LNCaP clone FGC (cell line): ENCODE measurements at places on chromosomes 6 and 20.
A peak's percentile ranks its signal among the peaks of the same experiment; 100 is the strongest.

GRCh38 chr20:64103871-64104666 lies 3.3 kb downstream of the NPBWR2 start:
- no peak for DNase-seq

DNA sequence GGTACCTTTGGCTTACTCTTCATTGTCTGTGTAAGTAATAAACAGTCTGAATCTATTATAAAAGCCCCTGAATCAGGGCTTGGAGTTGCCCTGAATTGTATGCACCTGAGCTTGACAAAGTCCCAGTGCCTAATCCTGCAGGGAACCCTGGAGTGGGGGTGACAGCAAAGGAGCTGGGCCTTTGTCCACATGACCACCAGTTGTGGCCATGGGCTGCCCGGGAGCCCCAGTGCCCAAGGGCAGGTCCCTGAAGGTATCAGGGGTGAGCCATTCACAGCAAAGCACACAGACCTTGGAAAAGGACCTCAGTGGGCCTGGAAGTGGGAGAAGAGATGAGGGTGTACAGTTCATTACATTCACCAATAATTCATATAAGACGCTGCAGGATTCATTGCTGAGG lies 94.2 kb downstream of the BANF2 start:
- DNase-seq, result no peak

DNA sequence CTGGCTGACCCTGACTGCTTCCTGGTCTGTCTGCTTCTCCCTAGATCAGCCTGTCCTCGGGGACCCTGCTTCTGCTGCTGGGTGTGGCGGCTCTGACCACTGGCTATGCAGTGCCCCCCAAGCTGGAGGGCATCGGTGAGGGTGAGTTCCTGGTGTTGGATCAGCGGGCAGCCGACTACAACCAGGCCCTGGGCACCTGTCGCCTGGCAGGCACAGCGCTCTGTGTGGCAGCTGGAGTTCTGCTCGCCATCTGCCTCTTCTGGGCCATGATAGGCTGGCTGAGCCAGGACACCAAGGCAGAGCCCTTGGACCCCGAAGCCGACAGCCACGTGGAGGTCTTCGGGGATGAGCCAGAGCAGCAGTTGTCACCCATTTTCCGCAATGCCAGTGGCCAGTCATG lies 6.3 kb downstream of the NRSN2 start:
- DNase-seq, result no peak

DNA sequence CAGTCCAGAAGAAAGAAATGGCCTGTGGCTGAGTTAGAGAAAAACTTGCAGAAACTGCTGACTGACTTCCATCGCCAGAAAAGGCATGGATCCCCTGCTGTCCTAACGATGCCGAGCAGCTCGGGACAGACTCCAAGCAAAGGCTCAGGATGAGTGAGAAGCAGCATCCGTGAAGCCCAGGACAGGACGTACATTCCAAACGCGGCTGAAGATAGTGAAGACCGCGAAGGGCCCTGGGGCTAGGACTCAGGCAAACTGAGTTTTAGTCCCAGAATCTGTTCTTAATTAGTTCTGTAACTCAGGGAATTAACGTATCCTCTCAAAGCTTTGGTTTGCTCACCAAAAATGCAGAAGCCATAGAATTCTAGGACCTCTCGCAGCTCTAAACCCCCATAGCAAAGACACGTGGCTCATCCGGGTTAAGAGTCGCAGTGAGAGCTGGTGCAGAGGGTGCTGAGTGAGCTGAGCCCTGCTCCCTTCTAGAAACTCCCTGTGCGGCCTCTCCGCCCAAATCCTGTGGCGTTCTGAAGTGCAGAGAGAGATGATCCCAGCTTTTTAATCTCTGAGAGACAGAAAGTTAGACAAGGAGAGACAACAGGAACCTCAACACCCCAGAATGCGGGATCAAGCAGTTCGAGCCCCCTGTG lies 132.9 kb upstream of the THBS2 start:
- DNase-seq, result no peak

DNA sequence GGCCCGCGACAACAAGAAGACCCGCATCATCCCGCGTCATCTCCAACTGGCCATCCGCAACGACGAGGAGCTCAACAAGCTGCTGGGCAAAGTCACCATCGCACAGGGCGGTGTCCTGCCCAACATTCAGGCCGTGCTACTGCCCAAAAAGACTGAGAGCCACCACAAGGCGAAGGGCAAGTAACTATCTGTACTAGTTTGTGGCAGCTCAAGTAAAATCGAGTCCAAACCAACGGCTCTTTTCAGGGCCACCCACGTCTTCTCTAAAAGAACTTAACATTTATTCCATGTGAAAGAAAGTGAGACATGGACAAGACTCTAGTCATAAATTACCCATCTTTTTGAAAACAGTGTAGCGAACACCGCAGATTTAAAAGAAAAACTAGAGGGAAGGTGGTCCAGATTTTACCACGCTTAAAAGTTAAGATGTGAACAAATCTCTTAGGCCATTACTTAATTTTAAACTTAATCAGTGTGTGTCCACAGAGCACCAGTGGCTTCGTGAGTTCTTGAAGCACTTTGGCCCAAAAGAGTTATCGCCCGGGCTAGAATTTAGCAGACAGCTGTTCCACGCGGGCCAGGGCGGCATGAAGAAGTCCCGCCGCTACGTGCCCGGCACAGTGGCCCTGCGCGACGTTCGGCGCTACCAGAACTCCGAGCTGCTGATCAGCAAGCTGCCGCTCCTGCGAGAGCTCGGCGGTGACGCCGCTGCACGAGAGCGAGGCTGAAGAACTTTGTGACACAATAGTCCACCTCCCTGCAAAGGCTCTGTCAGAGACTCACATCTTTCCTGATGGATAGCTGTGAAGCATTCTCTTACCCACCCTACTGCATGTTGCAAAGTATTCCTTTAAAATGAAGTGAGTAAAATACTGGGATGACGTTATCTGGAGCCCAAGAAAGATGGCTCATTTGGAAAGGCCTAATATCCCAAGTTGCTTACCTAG lies 113.9 kb upstream of the PRSS16 start:
- DNase-seq, result peak; percentile 45

DNA sequence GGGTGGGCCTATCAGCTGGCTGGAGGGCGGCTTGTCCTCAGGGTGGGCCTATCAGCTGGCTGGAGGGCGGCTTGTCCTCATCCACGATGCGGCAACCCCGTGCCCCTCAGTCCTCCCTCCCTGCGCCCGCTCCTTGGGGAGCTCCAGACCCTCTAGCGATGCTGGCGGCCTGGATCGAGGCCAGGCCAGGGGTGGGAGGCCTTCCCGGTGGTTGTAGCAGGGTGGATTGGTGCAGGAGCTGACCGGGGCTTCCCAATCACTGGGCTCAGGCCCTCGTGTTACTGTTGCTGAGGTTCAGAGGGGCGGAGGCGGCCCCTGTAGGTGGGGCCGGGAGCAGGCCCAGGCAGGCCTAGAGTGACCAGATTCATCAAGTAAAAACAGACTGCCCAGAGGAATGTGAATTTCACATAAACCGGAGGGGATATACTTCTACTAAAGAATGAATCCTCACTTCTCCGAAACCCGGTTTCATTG lies 8.8 kb downstream of the SLC17A9 start:
- no peak for DNase-seq

GRCh38 chr6:34919651-34920050 lies 30.6 kb downstream of the ANKS1A start:
- no peak for DNase-seq

DNA sequence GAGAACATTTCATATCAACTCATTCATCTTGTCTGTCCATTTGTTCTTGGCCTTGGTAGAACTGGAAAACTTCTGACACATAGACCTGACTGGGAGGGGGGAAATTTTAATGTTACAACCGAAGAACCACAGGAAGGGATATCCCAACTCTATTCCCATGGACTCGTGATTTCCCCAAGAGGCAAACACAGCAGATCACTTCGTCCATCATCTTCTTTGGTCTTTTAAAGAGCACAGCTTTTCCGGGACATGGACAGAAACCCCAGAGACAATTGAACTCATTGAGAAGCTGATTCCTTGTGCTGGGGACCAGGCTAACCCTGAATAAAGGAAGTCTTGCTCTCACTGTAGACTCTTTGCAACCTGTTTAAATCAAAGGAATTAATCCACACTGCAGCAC lies 66.3 kb upstream of the TMEM170B start:
- no peak for DNase-seq

- DNase-seq, result no peak
Observed at GRCh38 chr6:125834348-125834747, 43.6 kb downstream of the NCOA7 start.

GRCh38 chr6:149586149-149586548 lies 20.0 kb downstream of the GINM1 start:
- no peak for DNase-seq

DNA sequence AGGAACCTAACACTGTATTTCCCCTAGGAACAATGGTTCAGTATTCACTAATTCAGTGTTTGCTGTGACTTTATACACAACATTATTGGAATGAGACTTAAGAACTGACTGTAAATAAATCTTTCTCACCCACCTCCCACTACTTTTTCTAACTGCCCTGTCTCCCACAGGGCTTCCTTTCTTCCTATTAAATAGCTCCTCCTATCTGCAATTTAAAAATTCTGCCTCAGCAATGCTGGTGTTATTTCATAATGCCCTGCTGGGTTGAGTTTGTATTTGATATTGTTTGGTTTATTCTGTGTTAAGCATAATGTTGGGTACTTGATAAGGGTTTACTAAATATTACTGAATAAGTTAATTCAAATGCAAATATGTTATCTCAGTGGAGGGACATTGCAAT lies 573.1 kb upstream of the RNF217 start:
- DNase-seq, result no peak

DNA sequence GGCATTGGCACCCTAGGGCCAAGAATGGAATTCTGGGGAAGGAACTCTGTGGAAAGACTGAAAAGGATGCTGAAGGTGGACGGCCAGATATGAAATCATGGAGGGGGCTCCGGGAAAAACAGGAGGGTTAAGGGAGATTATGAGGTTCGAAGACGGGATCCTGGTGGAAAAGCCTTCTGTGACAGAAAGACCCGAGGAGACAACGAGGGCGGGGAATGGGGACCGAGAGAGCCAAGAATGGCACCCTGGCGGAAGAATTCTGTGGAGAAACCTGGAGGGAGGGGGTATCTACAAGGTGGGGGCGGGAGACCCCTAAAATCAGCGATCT lies 426 bp downstream of the TRMT6 start:
- no peak for DNase-seq

GRCh38 chr20:49674383-49675352 lies 39.0 kb downstream of the B4GALT5 start:
- no peak for DNase-seq

- DNase-seq, result no peak
Observed at GRCh38 chr6:166505133-166505905, 81.2 kb downstream of the RAMACL start.
